ENCODE measurements at places on chromosomes 2 and 18.

DNA sequence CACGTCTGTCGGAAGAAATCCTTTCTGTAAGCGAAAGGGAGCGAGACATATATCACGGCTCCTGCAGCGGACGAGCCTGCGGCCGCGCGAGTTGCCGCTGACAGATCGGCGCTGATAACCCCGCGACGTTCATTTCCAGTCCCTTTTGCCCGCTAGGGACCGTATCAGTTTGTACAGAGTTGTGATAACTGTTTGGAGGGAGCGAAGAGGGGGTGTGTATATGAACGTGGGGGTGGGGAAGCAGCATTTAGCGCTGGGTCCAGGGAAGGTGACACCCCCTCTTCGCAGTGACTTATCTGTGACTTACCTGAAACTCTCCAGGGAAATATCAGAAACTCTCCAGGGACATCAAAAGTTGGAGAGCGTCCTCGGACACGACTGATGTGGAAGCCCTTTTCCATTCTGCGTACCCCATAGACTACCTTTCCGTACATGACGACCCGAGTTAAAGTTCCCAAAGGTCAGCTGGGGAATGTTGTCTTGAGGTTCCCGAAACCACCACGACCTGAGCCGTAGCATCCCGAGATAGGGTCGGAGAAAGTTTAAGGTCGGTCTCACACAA lies 948 bp upstream of the GATA6 start:
- DNase-seq: no peak

DNA sequence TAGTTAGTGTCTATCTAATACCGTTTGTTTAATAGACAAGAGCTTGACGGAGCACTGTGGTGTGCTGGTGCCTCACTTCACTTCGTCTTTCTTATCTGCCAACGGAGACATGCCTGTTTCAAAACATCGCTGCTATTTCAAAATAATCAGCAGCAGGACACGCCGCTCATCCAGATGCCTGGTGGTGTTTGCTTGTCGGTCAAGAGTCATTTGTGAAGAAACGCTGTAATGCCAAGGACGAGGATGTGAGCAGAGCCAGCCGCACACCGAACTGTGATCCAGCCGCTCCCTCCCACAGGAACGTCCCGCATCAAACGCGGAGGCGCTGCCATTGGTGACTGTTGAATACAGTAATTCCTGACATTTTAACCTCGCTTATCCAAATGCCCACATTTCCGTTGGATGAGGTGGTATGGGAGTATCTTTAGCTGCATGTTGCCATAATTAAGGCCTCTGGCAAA lies 432.4 kb downstream of the FBXO15 start:
- no peak for DNase-seq

DNA sequence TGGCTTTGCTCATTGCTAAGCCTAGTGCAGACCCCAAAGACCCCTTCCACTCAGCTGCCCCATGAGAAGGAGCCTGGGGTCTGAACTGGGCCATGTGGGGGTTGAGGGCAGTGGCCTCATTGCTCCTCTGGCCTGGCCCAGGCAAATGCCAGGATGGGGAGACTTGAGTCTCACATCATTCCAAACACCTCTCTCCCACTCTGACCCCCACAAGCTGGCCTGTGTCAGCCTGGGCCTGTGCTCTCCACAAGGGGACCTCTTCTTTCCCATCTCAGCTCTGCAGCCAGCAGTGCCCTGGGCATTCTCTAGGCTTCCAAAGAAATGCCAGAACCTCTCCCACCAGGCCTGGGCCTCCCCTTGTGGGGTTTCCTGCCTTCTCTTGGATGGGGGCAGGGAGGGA lies 45.8 kb upstream of the OTOF start:
- DNase-seq: no peak

DNA sequence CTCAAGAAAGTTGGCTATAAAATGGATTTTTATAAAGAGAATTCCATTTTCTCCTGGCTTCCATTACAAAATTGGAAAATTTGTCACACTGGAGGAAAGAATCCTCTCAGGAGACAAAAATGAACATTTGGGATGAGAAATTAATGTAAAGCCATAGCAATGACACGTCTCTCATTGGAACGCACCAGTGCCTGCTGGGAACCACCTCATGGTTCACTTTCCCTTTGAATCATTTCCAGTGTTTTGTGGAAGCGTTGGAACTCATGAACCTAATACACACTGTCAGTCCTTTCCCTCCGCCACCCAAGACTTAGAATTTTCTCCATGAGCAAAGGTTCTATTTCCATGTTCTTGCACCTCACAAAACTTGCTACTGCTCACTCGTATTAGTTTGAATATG lies 21.0 kb upstream of the NRP2 start:
- no peak for DNase-seq

DNA sequence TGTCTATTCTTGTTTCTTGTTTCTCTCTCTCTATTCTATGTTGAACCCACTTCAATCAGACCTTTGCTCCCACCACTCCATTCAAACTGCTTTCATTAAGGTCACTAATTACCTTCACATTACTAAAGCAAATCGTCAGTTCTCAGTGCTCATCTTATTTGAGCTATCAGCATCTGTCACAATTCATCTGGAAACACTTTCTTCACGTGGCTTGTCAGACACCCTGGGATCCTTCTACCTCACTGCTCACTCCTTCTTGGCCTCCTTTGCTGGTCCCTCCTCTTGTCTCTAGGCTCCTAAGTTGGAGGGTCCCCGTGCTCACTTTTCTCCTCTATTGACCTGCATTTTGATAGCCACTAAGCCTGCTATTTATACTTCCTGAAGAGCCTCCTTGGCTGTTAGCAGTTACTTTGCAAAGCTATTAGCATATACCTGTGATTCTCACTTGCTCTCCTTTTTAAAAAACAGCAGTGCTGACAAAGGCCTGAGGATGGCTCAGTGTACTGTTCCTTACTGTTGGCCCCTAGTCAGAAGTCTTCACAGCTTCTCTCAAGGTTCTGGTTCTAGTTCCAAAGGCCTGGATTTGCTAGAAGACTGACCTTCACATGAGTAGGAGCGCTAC lies 80.2 kb downstream of the PLEKHM3 start:
- DNase-seq: no peak

DNA sequence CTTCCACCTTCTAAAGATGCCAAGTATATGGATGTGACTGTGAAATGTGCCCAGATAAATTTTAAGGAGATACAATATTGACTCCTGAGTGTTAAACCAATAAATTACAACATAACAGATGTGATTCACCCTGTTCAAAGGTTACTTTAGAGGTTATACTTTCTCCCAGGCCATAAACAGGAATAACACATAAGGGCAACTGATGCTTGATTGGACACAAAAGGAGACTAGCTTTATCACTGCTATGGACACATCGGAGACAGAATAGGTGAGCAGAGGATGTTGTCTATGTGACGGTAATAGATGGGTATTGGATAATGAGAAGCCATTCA lies 31.9 kb upstream of the SLC25A52 start:
- DNase-seq: no peak

DNA sequence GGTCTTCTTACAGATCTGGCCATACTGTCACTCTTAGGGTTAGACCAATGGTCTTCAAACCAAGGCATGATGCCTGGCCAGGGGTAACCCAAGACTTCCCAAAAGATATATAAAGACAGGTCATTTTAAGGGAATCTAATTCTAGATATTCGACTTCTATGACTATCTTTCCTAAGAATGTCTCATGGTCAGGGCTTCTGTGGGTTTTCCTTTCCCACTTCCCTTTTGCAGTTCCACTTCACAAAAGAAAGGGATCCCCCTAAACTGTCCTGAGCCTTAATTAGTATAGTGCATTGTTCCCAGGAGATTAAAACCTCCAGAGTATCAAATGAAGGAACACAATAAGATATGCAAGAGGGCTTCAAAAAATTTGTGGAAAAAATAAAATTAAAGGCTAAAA lies 223.6 kb upstream of the SIX2 start:
- DNase-seq: no peak

DNA sequence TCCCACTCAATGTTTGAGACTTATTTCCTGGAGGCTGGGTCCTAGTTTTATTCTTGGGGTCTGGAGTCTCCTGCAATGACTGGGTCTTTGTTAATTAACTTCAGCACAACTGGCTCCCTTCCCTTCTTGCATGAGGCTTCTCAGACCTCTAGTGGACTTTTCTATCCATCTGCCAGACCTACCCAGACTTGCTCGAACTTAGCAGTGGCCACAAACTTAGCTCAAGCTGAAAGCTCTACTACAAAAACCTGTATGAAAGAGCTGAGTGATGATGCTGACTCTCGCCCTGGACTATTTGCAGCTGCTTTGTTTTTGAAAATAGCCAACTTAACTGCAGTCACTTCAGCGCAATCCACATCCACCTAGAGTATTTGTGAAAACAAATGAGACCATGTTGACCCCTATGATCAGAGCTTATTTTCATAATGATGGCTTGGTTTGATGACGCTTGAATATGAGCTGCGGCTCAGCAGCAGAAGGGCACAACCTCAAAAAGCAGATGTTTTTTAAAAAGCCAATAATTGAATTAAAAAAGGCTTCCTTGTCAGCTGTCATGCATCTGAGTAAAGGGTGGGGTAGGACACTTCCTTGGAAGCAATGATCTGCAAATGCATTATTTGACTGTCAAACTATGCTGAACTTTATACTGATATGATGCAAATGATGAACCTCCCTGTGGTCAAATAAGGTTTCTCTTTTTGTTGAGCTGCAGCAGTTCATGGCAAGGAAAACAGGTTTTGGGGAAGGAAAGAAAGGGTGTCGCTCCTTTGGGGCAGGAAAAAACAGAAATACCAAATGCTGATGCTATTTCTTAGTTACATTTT lies 10.6 kb upstream of the ANXA4 start:
- DNase-seq: no peak

DNA sequence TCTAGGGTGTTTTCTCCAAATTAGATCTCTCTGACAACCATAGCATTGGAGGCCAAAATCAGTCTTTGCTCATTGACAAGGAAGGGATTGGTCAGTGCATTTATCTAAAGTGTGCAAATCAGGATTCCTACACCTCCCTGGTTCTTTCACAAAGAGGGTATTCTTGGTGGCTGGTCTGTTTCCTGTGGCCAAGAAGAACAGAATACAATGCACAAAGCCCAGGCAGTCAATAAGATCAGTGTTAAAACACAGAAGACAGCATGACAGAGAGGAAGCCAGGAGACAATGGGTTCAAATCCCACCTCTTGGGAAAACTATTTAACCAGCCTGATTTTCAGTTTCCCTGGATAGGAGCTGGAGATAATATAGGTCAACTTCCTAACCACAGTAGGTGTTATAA lies 46.1 kb upstream of the THOC1 start:
- no peak for DNase-seq

GRCh38 chr18:7954238-7954637 lies 387.1 kb downstream of the PTPRM start:
- DNase-seq: no peak

- DNase-seq: no peak
Measured at GRCh38 chr18:76578571-76579300, 83.7 kb upstream of the ZNF516 start.

DNA sequence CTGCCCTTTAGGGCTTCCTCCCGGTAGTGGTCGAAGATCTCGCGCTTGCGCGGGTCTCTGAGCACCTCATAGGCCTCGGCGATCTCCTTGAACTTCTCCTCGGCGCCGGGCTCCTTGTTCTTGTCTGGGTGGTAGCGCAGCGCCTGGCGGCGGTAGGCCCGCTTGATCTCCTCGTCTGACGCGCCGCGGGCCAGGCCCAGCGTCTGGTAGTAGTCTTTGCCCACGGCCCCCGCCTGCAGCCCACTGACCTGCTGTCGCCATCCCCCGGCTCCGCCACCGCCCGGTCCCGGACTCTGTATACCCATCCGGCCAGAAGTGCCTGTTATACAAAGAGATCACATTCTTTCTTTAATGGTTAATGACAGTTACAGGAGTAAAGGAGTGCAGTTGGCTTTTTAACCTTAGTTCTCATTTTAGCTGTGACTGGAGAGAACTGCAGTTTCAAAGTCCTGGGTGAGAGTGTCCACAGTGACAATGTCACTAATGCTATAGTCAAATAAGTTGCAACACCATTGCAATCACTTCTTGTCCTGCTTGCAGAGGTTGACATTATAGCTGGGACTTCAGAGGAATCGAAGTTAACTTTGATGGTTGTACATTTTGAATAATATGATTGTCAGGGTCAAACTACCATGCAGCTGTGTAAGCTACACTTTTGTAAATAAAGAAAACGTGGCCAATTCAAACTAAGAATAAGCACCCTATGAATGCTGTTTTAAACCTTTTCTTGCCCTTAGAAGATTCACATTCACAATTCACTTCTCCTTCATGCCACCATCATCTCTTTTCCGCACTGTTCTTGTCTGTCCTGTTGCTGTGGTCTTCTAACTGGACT lies 35.3 kb upstream of the CAVIN2 start:
- DNase-seq: no peak

DNA sequence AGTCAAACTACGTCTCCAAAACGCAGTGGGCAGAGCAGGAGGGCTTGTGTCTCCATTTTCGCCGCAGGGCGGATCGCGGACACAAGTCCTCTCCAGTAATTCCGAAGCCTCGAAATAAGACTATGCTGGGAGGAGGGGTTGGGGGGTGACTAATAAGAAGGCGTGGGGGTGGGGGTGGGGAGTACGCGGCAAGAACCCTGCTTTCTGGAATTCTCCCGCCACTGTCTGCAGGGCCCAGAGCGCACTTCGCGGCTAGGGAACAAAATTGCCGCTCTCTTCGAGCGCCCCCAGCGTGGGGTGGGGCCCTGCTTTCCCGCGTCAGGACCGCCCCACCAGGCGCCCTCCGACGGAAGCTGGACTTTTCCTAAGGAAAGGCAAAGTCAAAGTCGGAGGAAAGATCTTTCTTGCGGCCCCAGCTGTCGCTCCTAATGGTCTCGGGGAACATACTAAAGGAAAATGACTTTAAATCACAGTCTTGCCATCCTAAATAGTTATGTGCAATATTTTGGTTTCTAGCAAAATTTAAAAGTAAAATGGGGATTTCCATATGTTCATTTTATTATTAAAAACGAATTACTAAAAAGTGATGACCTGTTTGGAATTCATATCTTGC lies 11.9 kb downstream of the NR4A2 start:
- DNase-seq: no peak

GRCh38 chr2:73907840-73908452 lies 15.1 kb downstream of the ACTG2 start:
- DNase-seq: no peak

GRCh38 chr18:14053661-14054060 lies 78.6 kb downstream of the ZNF519 start:
- DNase-seq: no peak

GRCh38 chr2:221546505-221547225 lies 25.4 kb downstream of the EPHA4 start:
- DNase-seq: no peak

- DNase-seq: no peak
Measured at GRCh38 chr2:170222298-170222697, 44.4 kb downstream of the MYO3B start.

All from muscle of arm (tissue), 14 donors.